NCI-H1092 treated with DMSO at 0.1 percent for 48 hours (cell line): ENCODE measurements at places on chromosomes 6 and 20.

DNA sequence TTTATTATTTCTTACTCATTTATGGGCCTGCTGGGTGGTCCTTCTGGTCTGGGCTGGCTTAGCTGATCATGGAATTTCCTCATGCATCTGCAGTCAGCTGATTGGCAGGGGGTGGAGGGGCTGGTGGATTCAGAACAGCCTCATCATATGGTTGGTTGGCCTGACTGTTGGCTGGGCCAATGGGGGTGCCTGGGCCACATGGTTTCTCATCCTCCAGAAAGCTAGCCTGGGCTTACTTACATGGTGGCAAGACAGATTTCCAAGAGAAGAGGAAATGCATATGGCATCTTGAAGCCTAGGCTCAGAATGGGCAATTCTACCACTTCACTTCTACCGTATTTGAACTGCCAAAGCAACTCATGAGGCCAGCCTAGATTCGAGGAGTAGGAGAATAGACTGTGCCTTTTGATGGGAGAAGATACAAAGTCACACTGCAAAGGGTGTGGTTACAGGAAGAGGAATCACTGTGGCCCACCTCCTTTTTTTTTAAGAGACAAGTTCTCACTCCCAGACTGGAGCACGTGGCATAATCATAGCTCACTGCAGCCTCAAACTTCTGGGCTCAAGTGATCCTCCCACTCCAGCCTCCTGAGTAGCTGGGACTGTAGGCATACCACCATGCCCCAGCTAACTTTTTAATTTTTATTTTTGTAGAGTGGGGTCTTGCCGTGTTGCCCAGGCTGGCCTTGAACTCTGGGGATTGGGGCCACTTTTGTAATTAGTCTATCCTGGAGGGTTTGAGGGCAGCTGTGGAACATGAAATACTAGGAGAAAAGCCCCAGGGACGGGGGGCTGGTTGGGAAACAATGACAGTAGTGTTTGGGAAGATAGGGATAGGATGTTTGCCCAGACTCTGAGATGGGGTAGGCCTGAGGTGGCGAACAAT lies 47.6 kb upstream of the RNF24 start:
- no peak for DNase-seq

- peak; percentile 2 for DNase-seq
Observed at GRCh38 chr6:5359417-5359816, 98.1 kb downstream of the FARS2 start.

GRCh38 chr6:129981598-129981997 lies 36.8 kb upstream of the L3MBTL3 start:
- no peak for DNase-seq

DNA sequence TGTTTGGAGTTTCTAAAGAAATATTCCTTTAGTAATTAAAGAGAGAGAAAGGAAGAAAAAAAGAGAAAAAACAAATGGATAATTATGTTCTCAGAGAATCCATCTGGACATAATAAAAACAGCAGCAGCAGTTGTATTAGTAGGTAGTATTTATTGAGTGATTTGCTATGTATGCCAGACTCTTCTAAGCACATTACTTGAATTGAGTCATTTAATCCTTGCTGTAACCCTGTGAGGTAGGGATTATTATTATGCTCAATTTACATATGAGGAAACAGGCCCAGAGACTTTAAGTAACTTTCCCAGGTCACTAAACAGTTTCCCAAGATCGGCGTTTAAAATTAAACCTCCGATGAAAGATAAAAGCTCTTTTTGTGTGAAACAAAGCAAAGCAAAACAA lies 238.8 kb downstream of the TSHZ2 start:
- DNase-seq, result no peak

GRCh38 chr6:49540614-49541013 lies 9.9 kb upstream of the C6orf141 start:
- DNase-seq, result no peak

DNA sequence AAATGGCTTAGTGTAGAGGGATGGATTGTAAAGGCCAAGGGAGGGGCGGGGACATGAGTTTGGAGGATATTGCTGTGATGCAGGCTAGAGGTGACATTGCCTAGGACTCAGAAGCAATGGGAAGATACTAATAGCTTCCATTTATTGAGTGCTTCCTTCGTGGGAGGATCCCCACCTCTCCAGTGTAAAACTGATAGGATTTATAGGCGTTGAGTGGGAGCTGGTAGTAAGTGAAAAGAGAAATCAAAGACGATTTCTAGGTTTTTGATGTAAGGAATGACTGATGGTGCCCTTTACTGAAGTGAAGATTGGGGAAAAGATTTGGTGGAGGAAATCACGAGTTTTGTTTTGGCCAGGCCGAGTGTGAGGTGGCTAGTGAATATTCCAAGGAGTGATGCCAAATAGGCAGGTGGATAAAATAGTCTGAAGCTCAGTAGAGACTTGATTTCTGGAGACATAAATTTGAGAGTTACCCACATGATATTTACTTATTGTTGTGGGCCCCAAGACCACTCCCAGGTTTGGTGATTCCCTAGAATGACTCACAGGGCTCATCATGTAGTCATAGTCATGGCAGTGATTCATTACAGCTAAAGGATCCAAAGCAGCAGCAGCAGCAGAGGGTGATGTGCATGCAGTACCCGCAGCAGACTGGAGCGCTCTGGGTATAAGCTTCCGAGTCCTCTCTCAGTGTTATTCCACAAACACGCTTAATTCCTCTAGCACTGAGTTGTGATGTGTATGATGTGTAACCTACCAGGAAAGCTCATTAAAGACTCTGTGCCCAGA lies 10.2 kb downstream of the RPRD1B start:
- DNase-seq, result no peak

DNA sequence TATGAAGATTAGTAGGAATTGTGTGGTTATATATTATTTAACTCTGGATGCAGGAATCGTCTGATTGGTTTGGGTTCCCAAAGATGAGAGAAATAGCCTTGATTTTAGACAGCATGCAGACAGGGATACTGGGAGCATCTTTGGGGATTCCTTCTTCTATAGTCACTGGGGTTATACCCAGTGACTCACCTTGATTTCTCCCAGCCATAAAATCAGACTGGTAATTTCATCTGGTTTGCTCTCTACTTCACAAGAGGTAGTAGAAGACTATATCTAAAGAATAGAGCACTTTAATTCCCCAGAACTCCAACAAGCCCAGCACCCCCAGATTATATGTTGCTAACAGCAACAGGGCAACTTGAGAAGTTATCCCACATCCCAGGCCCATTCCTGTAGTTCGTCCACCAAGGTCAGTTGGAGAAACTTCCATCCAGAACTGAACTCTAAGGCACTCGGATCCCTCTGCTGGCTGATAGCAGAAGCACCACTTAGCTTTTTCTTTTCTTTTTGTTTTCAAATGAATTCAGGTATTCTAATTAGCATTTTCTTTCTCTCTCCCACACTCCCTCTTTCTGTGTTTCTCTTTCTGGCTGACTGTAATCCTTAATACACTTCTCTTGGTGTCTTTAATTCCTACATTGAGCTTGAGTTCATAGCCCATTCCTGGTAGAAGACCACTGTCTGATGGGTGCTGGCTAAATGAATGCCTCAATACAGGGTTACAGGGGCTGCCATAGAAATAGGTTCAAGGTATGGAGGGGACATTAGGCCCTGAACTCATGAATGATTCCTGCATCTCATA lies 20.4 kb upstream of the EFHC1 start:
- peak; percentile 39 for DNase-seq

GRCh38 chr20:10463622-10464021 lies 28.5 kb downstream of the SLX4IP start:
- DNase-seq, result no peak

- DNase-seq, result no peak
Observed at GRCh38 chr6:89605861-89606260, 32.7 kb downstream of the LYRM2 start.

- no peak for DNase-seq
Observed at GRCh38 chr6:100998111-100998510, 117.0 kb upstream of the ASCC3 start.

DNA sequence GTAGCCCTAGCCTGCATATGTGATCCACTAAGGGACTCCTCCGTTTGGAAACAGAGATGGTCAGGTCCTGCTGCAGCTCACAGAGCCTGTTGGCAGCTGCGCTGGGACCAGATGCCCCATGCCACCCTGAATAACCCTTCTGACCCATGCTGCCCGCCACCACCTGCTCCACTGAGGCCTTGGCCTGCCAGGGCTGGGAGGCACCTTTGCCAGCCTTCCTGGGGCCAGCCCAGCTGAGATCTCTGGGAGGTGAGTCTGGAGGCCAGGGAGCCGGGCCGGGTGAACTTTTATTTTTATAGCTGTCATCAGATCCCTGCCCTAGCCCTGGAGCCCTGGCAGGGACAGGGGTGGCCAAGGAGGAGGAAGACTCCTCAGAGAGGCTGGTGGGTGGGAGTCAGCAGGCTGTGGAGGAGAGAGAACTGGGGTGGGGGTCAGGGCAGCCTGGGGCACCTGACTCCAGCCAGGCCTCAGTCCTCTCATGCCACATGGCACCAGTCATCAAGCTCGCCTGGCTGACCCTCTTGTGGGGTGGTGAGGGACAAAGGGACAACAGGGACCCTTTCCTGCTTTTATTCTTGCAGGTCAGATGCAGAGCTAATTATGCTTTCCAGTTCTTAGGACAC lies 10.0 kb downstream of the CEBPB start:
- DNase-seq, result no peak
